ENCODE measurements at places on chromosomes 4 and X.

DNA sequence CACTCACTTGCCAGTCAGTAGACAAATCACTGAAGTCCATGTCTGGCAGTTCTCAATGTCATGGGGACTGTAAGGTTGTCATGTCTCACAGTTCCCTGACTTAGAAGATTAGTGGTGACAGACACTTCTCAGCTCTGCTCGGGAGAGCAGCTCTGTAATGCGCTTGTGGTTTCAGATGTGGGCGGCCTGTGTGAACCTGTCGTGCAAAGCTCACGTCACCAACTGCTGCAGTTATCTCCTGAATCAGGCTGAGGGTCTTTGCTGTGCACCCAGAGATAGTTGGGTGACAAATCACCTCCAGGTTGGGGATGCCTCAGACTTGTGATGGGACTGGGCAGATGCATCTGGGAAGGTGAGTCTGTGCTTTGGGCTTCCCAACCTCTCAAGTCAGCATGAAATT lies at the start of gene IL9R:
Gene IL9R, plus strand, starts transcription at position 261 of the 400 bp plus-strand sequence. Its CDS starts 64 bp downstream, at position 325.
- DNase-seq = no peak

GRCh38 chr4:153497988-153498967 lies 32.1 kb downstream of the TMEM131L start:
- no peak for DNase-seq

DNA sequence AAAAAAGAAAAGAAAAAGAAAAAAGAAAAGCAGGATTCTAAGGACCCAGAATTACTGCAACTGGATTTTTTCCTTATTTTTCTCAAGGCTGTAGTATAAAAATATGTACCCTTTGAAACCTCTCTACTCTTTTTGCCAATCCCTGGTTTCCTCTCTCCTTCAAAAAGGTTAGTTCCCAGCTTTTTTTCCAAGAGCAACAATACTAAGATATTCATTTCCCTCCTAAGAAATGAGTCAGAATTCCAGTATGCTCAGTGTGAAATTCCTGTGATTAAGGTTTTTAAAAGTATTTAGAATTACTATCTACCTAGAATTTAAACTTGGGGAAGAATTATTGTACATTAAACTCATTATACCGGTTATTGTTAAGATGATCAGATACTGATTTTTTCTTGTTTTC lies 22.0 kb downstream of the SMIM14 start:
- no peak for DNase-seq

DNA sequence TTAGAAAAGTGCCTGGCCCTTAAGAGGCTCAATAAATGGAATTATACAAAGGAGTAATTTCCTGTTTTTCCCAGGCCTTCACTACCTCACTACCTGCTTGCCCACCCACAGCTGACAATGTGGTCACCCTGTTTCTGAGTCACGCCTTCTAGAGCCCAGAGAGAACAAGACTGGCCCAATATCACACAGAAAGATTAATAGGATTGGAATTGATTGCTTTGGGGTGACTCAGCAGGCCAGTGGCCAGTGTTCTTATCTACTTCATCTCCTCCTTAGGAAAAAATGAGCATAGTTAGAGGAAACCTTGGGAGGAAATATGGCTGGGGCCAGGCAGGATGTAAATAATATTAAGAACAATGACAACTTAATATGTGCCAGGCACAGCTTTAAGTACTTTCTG lies 4.5 kb upstream of the FGF16 start:
- no peak for DNase-seq

- DNase-seq = no peak
Measured at GRCh38 chr4:114600672-114601071, 2.1 kb downstream of the UGT8 start.

GRCh38 chr4:152138451-152138850 lies 377.6 kb upstream of the GATB start:
- DNase-seq = no peak

DNA sequence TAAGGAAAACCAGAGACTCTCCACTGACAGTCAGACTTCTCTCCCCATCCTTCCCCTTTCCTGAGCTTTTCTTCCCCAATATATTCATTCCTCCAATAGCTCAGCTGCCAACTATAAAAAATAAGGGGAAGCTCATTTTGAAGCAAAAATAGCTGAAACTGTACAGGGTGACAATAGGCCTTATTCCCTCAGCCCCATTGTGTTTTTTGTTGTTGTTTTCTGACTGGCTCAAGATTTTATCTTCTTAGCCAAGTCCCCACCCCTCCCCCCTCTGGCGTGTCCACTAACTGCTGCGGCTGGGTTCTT lies 26.2 kb downstream of the PRPS1 start:
- no peak for DNase-seq

GRCh38 chr4:108520807-108521206 lies 99.6 kb upstream of the RPL34 start:
- no peak for DNase-seq

DNA sequence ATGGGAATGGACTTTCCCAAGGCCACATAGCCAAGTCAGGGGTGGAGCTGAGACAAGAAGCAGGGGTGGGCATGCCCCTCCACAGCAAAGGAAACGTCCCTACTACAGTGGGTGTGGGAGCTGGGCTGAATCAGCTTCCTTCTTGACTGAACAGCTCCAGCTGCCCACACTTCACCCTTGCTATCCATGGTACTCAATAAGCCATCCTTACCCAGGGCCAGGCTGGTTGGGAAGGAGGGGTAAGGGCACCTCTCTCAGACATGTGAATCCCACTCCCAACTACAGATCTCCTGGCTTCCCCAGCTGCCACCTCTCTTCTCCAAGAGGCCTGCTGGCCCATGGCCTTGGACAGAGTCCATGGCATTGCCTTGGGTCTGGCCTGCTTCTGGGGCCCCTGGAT lies 21.0 kb downstream of the LAS1L start:
- no peak for DNase-seq

DNA sequence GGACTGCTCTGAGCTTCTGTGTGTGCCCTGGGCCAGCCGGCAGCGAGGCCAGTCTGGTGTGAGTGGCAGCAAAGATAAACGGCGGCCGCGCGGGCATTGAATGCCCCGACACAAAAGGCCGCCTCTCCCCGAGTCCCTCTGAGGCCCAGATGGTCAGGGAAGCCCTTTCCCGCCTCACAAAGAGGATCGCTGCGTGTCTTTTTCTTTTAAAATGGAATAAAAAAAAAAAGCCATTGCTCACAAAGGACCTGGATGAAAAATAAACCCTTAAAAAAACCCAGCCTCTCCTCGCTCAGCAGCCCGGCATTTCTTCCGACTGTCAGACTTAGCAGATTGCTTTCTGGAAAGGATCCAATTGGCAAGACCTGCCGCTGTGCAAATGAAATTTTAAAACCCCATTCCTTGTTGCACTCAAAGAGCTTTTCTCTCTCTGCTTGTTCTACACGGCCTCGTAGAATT lies 578.7 kb downstream of the BCOR start:
- no peak for DNase-seq

DNA sequence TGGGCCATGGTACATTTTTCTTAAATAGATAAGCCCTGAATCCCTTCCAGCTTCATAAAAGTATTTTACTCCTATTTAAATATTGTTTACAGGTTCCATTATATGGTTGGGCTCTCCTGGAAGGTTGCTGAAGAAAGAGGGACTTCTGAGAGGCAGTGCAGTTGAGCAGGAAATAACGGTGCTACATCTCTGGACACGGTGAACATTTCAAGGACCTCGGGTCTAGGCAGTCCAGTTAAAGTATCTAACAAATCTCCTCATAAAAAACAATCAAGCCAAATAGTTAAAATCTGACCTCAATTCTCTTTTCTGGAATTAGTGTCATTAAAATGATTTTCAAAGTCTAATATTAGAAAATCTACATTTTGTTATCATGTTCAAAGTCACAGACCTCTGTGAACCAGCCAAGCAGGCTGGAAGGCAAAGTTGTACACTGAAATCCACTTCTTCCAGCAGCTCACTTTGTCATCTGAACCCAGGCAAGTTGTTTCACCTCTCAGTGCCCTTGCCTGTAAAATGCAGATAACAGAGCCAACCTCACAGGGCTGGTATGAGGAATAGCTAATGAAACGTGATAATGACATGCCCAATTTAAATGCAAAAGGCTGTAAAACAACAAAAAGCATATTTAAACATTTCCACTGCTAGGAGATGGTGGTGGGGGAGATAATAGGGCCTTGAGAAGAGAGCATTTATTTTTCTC lies 267.0 kb upstream of the KLF3 start:
- DNase-seq = no peak

DNA sequence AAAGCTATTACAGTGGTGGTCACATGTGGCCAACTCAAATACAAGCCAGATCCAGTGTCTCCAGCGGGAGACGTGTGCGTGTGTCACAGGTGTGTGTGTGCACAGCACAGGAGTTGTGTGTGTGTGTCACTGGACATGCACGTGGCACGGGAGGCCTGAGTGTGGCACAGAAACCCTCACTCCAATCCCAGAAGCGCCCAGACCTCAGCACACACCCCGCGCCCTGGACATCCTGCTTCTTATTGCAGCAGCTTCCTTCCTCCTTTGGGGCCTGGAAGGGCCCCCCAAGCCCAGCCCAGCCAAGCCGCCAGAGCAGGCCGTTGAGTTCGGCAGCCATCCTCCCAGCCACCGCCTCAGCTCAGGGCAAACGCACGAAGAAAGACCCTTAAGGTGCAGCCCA lies 37.9 kb downstream of the ACOX3 start:
- DNase-seq = no peak

DNA sequence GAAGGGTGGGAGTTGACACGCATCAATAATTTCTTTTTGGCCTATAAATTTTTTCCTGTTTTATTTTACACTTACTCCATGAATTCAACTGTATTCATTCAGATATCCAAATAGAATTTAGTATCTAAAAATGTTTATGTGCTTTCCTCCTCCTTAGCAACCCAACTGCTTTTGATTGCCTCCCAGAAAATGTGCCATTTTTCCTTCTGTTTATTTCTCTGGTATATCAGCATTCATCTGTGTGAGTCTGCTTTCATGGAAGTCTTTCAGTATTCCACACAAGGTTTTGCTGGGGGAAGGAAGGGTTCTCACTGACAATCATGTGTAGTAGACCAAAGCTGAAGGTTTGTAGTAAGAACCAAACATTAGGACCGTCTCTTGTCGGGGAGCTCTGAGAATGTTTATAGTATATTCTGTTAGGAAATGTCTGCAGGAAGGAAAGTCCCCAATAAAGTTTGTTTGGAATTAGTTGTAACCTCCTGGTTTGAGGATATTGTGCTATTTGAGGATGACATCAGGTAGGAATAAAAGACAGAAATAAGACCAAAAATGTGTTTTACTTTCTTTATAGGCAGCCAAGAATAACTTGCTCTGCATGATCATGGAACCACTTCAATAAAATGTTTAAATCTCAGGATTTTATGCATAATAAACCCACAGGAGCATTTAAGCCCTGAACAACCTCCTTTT lies 673.6 kb upstream of the INTU start:
- no peak for DNase-seq
